ENCODE measurements at places on chromosomes 3 and 15.

DNA sequence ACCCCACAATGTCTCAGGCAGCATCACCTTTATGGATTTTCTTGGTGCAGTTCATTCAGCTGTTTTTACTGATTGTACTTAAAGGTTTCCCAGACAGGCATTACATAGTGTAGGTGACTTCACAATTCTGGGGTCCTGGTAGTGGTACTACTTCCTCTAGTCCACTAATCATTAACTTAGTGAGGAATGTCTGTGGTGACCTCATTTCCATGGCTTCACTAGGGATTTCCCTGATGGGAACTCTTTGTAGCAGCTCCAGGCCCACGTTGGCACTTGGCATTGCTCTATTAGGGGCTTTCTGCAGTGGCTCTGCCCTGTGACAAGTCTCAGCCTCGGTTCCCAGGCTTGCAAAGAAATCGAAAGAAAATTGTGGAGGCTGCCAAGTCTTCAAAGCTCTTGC is 48.1 kb upstream of the NPAP1 start:
- DNase-seq: no peak

GRCh38 chr3:186476044-186476468 is 68.1 kb downstream of the CRYGS start:
- DNase-seq: no peak

- DNase-seq: no peak
Observed at GRCh38 chr3:174541708-174542315, 317.3 kb upstream of the NAALADL2 start.

DNA sequence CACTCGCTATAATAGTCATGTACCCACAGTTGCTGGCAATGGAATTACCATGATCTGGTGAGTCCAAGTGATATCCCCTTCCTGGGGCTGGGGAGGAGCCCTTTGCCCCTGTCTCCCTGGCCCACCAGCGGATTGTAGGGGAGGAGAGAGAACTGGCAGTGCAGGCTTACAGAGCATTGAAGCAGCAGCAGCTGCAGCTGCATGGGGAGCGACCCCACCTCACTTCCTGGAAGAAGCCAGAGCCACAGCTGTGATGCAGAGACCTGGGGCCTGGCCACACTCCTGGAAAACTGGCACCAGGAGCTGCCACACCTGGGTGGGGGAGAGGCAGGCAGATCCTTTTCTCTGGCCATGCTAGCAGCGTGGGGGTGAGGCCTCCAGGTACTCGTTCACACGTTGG is 300.1 kb upstream of the PROK2 start:
- no peak for DNase-seq

DNA sequence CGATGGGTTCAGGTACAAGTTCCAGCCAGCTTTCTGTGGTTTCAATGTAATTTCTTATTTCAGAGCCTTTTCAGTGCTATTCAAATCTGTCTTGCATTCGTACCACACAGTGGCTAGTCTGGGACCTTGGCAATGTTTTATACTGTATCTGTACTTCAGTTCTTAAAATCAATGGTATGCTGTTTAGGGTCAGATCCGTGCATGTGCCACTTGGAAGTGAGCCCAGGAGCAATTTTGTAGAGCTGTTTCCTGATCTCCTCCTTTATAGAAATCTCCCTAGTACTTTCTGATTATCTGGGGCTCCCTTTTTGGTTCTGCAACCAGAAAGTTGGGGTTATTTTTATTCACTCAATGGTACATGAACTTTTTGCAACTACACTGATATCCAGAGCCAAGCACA is 59.5 kb upstream of the NDUFB4 start:
- no peak for DNase-seq

GRCh38 chr3:72756900-72757299 is 91.3 kb downstream of the SHQ1 start:
- DNase-seq: no peak

DNA sequence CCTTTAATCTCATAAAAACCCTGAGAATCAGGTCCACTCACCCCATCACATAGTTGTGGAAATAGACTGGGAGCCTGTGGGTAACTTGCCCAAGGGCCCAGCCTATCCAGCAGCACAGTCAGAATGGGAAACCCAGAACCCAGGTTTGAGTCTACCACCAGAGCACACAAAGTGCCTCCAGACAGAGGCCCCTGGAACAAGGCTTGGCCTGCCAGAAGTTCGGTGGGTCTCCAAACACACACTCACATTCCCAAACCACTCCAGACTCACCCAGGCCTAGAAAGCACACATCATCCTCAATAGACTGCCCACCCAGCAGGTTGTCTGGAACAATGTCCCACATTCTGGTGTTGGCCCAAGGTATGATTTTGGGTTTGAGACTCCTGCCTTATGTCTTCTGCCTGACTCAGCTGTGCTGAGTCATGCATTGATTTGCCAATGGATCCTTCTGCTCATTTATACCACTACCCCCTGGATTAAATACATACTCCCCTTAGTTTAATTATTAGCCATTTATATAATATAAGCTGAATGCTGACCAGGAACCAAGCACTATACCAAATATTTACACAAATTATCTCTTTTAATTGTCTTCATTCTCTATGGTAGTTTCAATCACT is 4.5 kb downstream of the SLC12A8 start:
- DNase-seq: no peak

DNA sequence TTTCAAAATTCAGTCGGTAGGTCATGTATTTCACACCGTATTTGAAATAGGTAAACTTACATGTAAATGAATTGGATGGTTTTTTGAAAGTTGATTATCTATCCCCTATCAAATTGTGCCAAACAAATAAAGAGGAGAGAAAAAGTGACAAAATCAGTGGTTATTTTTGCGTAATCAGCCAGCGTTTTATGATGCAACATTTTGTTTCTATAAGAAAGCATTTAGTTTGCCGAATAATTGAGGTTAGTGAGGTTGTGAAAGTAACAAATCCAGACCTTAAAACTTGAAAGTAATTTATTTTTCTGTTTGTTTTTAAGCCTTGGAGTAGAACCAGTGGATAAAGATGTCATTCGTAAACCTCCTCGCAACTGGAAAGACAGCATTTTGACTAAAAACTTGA is 29.3 kb downstream of the ASTE1 start:
- DNase-seq: no peak

- DNase-seq: no peak
Observed at GRCh38 chr3:30075514-30075913, 530.9 kb upstream of the TGFBR2 start.

DNA sequence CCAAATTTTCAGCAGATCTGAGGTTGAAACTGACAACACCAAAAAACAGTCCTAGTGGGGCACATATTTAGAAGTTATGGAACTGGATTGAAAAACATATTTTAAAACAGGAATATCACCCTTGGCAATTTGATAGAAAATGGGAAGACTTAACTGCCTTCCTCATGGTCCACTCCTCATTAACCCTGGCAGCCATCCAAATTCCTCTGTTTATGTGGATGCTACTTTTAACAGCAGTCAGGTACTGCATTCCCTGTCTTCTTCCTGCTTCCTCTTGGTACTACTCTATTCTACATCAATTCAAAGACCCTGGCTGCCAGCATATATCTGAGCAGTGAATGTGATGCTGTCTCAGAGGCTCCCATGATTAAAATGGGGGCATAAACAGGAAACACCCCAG is 54.3 kb downstream of the PDE8A start:
- DNase-seq: no peak

- no peak for DNase-seq
Observed at GRCh38 chr3:64104006-64104405, 80.7 kb upstream of the PSMD6 start.

- no peak for DNase-seq
Observed at GRCh38 chr15:40754574-40754882, 526 bp downstream of the RMDN3 start.
